ENCODE measurements at places on chromosomes 3 and 15. TPM values are rescaled to one million over a fixed set of nuclear protein-coding genes. Genes with fewer than 3 reads are reported as not detected.

Gene MINAR1
- total RNA-seq = 0.55 TPM

Gene RPL39L
- 11.0 TPM for total RNA-seq

DNA sequence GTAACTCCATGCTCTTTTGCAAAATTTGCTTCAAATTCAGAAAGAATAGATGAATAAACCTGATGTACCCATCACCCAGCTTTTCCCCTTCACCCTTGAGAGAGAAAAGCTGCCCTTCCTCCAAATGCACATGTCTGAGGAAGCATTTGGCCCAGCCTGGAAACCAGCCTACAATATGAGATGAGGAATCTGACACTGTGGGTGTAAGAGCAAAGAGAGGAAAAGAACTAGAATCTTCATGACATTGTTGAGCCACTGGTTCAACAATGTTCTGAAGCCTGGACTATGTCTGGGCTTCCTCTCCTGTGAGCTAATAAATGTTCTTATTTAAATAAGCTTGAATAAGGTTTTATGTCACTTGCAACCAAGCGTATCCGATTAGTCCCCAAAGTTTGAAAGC lies 18.7 kb upstream of the DCBLD2 start:
- H3K4me1 ChIP-seq = no peaks in the 10 kb centered on the region
- H3K36me3 ChIP-seq = no peaks in the 10 kb centered on the region
- no peak overlapping the region for H3K4me3 ChIP-seq
- no peak overlapping the region for H3K27ac ChIP-seq
- no peak for DNase-seq

Gene TP63
- 5.6 TPM for total RNA-seq

GRCh38 chr3:155065537-155065936 lies 14.6 kb upstream of the MME start:
- H3K27ac ChIP-seq = no peak overlapping the region
- H3K27me3 ChIP-seq = no peaks in the 10 kb centered on the region
- H3K4me3 ChIP-seq = no peak overlapping the region
- no peaks in the 10 kb centered on the region for H3K4me1 ChIP-seq
- H3K36me3 ChIP-seq = no peaks in the 10 kb centered on the region

DNA sequence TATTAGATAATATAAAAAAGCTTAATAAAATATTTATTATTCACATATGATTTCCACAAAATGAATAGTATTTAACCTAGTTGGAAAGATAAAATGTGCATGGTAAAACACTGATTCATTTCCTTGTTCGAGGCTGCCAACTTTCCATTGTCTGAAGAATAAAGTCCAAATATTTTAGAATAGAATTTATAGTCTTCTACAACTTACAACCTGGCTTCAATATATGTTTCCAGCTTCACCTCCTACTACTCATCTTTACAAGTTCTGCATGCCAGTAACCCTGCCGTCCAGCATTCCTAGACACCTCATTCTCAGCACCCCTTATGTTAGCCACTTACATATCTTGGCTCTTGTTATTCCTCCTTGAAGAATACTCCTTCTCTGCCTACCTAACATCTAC lies 244.5 kb downstream of the FGF12 start:
- no peaks in the 10 kb centered on the region for H3K4me1 ChIP-seq
- H3K4me3 ChIP-seq = no peak overlapping the region

DNA sequence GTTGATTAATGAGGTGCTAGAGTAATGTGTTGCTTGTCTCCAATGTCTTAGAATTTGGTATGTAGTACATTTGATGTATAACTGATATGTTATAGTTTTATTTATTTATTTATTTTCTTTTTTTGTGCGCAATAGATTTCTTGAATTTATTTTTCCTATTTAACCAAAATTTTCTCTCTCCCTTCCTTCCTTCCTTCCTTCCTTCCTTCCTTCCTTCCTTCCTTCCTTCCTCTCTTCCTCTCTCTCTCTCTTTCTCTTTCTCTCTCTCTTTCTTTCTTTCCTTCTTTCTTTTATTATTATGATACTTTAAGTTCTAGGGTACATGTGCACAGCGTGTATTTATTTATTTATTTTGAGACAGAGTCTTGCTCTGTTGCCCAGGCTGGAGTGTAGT lies 256.2 kb upstream of the TBL1XR1 start:
- H3K36me3 ChIP-seq = no peaks in the 10 kb centered on the region
- no peak for DNase-seq
- no peak overlapping the region for H3K27ac ChIP-seq
- H3K4me1 ChIP-seq = peaks cover 11% of the 10 kb centered on the region

Gene HYKK
- 0.89 TPM for total RNA-seq

DNA sequence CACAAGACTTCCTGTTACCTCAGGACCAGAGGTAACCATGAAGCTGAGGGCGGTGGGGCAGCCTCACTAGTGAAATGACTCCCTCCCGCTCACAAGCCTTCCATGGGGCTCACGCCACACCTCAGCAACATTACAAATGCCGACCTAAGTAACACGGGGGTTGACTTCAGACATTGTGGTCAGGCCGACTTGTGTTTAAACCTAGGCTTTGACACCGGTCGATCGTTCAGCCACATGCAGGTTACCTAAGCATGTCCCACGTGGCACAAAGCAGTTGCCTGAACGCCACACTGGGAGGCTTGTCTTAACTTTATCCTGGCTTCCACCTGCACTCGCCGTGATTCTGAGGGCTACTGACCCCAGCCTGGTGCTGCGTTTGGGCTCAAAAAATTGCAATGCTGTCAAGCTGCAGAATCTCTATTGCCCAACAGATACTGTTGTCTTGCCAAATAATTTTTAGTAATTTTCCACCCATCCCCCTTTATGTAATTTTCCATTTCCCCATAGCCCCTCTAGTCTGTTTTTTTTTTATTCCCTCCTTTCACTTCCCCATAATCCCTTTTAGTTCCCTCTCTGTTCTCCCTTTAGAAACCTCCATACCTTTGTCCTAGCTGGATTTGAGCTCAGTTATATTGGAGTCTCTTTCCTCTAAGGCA lies 158.6 kb upstream of the RGMA start:
- no peak for DNase-seq
- H3K36me3 ChIP-seq = no peaks in the 10 kb centered on the region
- no peak overlapping the region for H3K27ac ChIP-seq
- H3K27me3 ChIP-seq = peaks cover 13% of the 10 kb centered on the region
- H3K4me3 ChIP-seq = no peak overlapping the region
- H3K4me1 ChIP-seq = no peaks in the 10 kb centered on the region

Gene C3orf22
- total RNA-seq = not detected

GRCh38 chr3:42652251-42652610 lies 1.3 kb upstream of the ZBTB47 start:
- peaks cover 14% of the 10 kb centered on the region for H3K36me3 ChIP-seq
- no peak overlapping the region for H3K27ac ChIP-seq
- peaks cover 9% of the 10 kb centered on the region for H3K4me1 ChIP-seq
- no peak overlapping the region for H3K4me3 ChIP-seq
- H3K27me3 ChIP-seq = peaks cover 9% of the 10 kb centered on the region

DNA sequence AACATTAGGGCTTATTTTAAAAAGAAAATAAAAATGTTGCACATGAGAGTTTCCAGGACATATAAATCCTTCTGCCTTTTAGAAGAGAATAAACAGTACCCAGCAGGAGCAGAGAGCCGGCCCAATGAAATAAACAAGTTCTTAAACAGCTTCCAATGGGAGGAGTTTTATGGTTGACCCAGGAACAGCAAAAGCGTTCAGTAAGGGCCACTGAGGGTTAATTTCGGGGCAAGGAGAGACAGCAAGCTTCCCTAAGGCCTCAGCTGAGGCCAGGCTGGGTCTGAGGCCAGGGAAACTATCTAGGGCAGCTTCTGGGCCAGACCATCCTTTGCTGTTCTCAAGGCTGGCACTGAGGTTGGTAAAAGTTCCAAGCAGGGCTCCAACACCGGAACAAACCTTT lies 3.4 kb downstream of the PDZRN3 start:
- H3K27me3 ChIP-seq = peaks cover 12% of the 10 kb centered on the region
- H3K4me1 ChIP-seq = no peaks in the 10 kb centered on the region
- H3K4me3 ChIP-seq = no peak overlapping the region
- no peaks in the 10 kb centered on the region for H3K36me3 ChIP-seq
- no peak overlapping the region for H3K27ac ChIP-seq

DNA sequence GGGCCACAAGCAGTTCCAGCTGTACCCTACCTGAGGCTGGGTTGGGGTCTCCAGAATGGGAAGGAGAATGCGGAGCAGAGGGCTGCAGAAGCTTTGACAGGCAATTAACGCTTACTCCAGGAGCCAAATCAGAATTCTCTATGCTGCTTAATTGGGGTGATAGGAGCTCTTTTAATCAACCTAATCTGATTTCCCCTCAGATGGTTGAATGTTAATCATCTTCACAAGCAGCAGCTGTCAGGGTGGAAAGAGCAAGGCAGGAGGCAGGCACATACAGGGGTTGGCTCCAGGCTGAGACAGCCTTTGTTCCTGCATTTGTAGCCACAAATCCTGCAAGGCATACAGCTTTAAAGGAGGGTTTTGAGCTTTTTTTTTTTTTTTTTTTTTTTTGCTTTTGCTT lies 2.6 kb downstream of the CILP start:
- DNase-seq = no peak
- H3K36me3 ChIP-seq = no peaks in the 10 kb centered on the region

Gene SHISA5
- total RNA-seq = 65.6 TPM

Gene ACTRT3
- total RNA-seq = 1.3 TPM
